ENCODE measurements at places on chromosomes 16 and 17.

- no peak for DNase-seq
Observed at GRCh38 chr17:1474402-1475189, 17.9 kb downstream of the MYO1C start.

DNA sequence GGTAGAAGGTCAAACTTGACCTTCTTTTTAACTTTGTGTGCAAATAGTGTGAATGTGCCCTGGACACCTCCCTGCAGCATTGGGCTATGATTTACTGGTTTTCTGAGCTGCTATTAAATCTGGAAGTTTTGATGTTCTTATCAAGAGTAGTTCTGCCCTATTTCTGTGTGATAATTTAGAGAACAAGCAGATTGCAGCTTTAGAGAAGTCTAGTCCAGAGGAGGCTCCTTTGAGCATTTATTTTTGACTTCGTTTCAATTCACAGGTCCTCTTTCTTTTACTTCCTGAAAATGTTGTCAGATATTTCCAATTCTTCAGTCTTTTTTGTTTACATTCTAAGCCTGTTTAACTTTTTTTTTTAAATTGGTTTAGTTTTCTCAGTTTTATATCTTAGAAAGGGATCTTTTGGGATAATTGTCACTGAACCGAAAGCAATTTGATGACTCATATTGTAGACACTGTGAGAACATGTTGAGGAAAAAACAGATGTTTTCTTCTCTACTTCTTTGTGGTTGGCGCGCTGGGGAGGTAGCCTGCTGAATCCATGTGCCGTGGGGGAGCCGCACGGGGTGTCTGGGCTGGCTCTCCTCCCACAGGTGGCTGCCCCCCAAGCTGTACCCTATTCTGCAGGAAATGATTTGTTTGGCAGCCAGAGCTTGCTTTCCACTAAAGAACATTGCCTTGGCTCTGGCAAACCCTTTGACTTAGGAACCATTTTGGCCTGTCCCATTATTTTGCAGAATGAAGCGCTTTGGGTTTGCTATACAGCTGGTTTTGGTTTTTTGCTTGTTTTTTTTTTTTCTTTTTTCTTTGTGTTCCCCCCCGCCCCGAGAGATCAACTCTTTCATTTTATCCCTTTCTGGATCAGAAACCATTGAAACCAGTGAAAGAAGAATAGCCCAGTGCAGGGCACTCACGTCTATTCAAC is 53.4 kb downstream of the MFSD11 start:
- peak; percentile 67 for DNase-seq

DNA sequence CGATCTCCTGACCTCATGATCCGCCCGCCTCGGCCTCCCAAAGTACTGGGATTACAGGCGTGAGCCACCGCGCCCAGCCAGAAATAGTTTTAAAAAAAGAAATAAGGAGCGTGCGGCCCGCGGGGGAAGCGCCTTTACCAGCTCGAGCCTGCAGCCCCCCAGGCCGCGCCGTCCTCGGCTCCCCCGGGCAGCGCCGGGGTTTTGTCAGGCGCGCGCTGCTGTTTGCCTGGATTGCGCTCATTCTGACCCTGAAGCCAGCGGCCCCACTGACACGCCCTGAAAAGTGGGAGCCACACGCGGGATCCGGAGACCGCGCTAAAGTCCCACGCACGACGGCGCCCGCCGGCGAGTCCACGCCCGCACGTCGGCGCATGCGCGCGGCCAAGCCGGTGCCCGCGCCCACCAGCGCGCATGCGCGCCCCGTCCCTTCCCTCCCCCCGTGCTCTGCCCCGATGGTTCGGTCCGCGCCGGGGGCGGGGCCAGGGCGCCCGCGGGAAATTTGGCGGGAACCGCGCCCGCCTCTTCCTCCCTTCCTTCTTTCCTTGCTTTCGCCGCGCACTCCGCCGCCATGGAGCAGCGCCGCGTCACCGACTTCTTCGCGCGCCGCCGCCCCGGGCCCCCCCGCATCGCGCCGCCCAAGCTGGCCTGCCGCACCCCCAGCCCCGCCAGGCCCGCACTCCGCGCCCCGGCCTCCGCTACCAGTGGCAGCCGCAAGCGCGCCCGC is at the start of gene CDT1:
TSS of gene CDT1 (plus strand) at position 526 of the 724 bp plus-strand sequence. CDS start at position 569, 43 bp downstream.
- DNase-seq, result peak; percentile 74

DNA sequence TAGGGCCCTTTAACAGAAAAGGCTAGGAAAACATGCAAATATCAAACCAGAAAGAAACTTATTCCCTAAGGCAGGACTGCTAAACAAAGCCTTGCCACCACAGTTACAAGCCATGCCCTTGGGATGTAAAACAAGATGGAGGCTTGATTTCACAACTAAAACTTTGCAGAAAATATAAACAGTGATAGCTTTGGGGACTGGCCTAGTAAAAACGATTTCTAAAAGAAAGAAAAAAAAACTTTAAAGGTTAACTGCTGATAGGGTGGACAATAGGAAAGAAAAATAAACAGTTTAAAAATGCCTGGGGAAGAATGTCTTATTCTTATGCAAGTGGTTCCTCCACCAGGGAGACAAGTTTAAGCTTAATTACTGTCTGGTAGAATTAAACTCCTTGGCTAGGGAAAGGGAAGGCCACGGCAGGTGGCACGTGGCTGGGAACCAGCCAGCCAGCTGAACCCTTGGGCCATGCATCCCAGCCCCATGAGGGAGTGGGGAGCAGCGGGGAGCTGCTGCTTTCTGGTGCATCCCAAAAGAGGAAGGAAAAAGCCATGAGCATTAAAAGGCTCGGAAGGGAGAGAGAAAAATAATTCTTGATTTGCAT is 10.7 kb upstream of the TMC5 start:
- DNase-seq, result no peak

- DNase-seq, result no peak
Observed at GRCh38 chr16:73505577-73505976, 457.6 kb upstream of the ZFHX3 start.

DNA sequence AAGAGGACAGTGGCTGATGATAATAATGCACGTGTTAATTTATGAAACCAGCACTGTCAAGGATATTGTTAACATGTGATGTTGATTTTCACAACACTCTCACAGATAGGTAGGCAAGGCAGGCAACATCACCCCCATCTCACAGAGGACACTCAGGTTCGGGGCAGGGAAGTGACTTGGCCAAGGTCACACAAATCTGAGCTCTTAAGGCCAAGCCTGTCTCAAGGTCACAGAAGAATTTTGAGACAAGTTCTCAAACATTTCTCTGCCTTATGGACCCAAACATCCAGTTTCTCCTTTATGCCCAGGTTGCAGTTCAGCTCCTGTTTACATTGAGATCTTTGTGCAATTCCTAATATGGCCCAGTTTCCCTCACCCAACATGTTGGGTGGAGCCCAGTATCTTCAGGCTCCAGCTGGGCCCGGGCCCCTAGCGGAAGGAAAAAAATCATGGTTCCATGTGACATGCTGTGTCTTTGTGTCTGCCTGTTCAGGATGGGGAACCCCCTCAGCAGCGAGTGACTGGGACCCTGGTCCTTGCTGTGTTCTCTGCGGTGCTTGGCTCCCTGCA is 1.3 kb downstream of the SLC2A4 start:
- no peak for DNase-seq

DNA sequence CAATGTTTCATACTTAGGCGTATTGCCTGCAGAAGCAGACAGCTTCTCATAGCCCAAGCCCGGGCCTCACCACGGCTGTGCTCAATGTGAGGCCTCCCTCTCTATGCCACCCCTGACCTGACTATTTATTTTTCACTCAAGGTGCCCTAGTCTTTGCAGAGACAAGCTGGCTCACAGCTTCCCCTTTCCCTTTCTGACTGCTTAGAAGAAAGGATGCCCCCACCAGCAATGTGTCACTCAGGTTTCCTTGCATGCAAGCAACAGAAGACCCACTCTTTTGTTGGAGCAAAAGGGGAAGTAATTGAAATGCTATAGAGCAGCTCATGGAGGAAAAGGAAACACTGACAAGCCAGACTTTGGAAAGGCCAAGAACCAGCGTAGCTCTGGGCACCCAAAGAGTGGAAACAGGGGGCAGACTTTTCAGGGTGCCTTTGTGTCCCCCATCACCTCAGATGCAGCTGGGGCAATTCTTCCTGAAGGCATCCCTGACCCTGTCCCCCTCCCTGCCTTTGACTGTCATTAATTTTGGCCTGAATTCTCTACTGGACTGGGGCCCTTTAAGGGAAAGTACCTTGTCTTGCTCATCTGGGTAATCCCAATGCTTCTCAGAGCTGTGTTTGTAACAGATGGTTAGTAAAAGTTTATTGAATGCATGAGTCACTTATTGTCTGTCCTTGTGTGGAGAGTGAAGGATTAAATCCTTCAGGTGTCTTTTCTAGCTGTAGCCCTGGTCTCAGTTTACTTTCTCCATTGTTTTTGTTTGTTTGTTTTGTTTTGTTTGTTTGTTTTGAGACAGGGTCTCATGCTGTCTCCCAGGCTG is 17.8 kb downstream of the RGS9 start:
- no peak for DNase-seq

GRCh38 chr17:38504216-38504615 is 76.0 kb downstream of the ARHGAP23 start:
- DNase-seq, result no peak

DNA sequence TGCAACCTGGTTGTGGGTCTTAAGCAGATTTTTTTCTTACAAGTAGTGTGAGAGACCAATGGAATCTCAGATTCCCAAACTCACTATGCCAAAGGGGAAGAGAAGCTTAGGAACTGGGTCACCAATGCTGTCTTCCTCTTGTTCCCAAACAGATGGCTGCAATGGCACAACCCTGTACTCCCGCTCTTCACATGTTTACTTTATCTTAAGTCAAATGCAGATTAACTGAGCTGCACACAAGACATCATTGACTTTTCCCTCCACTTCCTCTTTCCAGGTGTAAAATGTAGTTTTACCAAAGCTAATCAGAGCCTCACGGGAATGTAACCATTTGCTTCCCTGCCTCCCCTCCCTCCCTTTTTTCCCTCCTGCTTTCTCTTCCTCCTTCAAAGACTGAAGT is 14.4 kb upstream of the CD300E start:
- DNase-seq, result no peak

Data from NCI-H2227 treated with DMSO at 0.1 percent for 48 hours (cell line).